ENCODE measurements at places on chromosomes 5 and 9.

GRCh38 chr9:95634114-95634513 is 117.3 kb upstream of the PTCH1 start:
- DNase-seq: no peak

DNA sequence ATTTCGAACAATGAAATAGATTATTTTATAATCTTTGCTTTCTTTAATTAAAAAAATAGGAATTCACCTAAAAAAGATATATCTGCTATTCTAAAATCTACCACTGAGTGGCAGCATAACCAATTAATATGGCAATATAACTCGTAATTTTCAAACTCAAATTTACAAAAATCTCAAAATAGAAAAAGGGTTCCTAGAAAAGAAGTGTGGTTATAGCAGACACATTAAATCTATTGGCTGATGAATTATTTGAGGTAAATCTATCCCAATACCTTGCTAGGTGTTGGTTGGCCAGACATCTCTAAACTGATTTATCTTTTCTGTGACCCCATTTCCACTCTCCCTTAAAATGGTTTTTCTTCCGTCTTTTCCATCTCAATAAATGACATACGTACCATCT is 30.2 kb upstream of the NRG2 start:
- no peak for DNase-seq

- DNase-seq: peak; percentile 66
Observed at GRCh38 chr5:65927503-65928321, 1.3 kb downstream of the ERBIN start.

GRCh38 chr9:97907046-97907445 is 15.3 kb downstream of the TRMO start:
- no peak for DNase-seq

GRCh38 chr5:150637245-150638052 is 3.0 kb upstream of the SYNPO start:
- no peak for DNase-seq

DNA sequence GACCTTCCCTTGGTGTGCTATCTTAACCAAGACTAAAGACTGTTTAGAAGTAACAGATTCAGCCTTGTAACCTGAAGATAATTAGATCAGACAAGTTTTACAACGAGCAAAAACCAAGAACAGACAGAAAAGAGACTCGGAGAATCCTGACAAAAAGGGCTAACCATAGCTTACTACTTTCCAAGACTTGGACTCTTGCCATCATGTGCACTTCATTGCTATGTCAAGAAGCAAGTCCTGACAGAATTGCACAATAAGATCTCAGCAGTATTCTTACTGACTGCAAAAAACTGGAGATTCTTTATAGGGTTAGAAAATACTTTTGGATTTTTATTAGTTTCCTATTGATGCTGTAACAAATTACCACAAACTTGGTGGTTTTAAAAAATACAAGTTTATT is 1539.0 kb upstream of the NUDT12 start:
- peak; percentile 24 for DNase-seq
